Fibroblast of skin of left biceps (primary cell): ENCODE measurements at places on chromosomes 5 and 9.
A peak's percentile ranks its signal among the peaks of the same experiment; 100 is the strongest.

GRCh38 chr5:156178117-156178516 lies 148.8 kb upstream of the SGCD start:
- no peak for DNase-seq

- DNase-seq = no peak
Observed at GRCh38 chr5:17619354-17619753, 9.2 kb downstream of the TAF11L12 start.

GRCh38 chr9:124932333-124932732 lies 8.6 kb downstream of the GOLGA1 start:
- no peak for DNase-seq

GRCh38 chr5:117333011-117333410 lies 758.4 kb upstream of the SEMA6A start:
- DNase-seq = no peak

DNA sequence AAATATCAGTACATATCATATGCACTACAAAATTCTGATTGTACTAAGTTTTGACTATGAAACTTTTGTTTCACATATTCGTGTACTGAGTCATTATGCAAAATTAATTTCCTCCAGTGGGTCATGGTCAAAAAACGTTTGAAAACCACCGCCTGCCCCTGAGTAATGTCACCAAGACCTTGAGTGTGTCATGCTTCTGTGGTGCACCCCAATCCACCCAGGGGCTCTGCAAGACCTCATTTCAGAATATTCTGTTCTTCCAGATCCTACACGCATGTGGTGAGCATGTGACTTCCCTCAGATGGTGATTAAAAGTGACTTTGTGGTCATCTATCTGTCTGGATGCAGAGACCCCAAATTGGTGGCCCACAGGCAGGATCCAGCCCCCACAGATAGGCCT lies 31.0 kb downstream of the ABLIM3 start:
- peak; percentile 35 for DNase-seq

- DNase-seq = no peak
Observed at GRCh38 chr9:137242269-137243203, 1.4 kb downstream of the TUBB4B start.
